ENCODE measurements at places on chromosomes 13 and 19.

DNA sequence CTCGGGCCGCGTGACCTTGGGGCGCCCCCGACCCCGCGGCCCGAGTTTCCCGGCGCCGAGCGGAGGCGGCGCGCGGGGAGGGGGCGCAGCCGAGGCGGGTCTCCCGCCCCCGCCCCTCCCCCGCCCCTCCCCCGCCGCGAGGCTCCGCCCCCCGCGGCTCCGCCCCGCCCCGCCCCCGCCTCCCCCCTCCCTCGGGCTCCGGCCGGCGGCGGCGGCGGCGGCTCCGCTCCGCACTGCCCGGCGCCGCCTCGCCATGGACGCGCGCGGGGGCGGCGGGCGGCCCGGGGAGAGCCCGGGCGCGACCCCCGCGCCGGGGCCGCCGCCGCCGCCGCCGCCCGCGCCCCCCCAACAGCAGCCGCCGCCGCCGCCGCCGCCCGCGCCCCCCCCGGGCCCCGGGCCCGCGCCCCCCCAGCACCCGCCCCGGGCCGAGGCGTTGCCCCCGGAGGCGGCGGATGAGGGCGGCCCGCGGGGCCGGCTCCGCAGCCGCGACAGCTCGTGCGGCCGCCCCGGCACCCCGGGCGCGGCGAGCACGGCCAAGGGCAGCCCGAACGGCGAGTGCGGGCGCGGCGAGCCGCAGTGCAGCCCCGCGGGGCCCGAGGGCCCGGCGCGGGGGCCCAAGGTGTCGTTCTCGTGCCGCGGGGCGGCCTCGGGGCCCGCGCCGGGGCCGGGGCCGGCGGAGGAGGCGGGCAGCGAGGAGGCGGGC, at the start of gene HCN2:
HCN2 (plus strand) TSS at position 189 of the 703 bp plus-strand sequence; CDS start at position 254, 65 bp downstream.
- no peak for DNase-seq

- peak; percentile 47 for DNase-seq
These were observed 6.7 kb upstream of the ONECUT3 start for GRCh38 chr19:1746401-1747284.

GRCh38 chr13:32176696-32177095, 138.5 kb downstream of the ZAR1L start:
- DNase-seq = no peak

DNA sequence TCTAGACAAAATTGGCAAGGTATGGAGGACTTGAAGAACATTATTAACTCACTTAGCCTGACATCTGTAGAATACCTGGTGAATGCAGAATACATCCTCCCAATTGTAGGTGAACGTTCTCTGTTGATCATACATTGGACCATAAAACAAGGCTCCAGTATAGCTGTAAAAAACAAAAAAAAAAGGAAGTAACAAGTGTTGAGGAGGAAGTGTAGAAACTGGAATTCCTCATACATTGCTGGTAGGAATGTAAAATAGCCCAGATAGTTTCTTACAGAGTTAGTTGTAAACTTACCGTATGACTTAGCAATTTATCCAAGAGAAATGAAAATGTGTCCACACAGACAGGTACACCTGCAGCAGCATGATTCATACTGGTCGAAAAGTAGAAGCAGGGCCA, 44.8 kb downstream of the TSSK6 start:
- DNase-seq = no peak
